Activated CD4-positive, alpha-beta T cell treated with anti-CD3 and anti-CD28 coated beads, Interleukin-10, Interleukin-2, amounts not matched to agents 100 ng/mL and 50 ng/mL, durations not matched to agents 16 hours and 8 hours (primary cell): ENCODE measurements at places on chromosomes 1 and 21.

DNA sequence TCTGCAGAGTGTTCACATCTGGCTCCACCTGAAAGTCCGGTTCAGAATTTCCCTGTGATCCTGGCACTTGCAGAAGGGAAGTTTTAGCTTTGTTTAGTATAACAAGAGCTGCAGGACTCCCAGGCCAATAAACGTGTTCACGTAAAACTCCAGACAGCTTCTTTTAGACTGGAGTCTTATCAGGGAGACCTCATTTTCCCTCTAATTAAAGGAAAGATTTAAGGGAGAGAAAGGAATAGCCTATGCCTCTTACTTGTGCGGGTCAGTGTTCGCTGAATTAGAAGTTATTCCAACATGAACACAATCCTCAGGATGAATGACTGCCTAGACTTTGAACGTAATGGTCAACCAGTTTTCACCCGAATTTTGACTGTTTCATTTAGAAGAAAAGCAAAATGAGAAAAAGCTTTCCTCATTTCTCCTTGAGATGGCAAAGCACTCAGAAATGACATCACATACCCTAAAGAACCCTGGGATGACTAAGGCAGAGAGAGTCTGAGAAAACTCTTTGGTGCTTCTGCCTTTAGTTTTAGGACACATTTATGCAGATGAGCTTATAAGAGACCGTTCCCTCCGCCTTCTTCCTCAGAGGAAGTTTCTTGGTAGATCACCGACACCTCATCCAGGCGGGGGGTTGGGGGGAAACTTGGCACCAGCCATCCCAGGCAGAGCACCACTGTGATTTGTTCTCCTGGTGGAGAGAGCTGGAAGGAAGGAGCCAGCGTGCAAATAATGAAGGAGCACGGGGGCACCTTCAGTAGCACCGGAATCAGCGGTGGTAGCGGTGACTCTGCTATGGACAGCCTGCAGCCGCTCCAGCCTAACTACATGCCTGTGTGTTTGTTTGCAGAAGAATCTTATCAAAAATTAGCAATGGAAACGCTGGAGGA, 202.1 kb upstream of the SGIP1 start:
- peak; percentile 81 for DNase-seq

DNA sequence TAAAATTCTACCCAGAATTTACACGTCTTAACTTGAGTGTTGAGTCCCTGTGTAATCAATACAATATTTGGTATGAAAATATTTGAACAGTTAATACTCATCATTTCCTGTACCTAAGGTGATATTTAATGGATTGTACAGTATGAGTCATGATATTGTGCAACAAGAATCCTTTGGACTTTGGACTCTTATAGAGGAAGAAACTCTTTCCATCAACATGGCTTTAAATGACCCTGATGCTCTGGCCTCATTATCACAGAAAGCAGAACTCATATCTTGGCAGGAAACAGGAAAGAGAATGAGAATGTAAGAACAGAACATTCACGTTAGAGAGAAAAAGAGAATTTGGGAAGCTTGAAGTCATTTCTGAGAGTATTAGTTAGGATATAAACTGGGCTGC, 168.8 kb upstream of the B3GALT2 start:
- DNase-seq = no peak

DNA sequence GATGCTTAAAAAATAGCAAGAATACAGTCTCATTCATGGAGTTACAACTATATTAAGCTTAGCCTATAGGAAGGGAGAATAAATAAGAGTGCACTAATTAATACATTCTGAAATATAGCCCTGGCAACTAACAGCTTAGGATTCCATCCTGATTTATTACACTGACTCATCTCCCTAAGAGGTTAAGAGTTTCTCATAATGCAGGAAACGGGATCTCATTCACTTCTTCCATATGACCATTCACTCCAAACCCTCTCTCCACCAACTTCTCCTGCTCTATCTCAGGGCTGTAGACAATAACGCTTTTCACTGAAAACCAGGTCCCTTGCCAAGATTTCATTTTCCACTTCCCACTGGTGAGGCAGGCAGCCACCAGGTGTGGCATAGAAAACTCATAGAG, 168.5 kb upstream of the PLD5 start:
- DNase-seq = no peak

DNA sequence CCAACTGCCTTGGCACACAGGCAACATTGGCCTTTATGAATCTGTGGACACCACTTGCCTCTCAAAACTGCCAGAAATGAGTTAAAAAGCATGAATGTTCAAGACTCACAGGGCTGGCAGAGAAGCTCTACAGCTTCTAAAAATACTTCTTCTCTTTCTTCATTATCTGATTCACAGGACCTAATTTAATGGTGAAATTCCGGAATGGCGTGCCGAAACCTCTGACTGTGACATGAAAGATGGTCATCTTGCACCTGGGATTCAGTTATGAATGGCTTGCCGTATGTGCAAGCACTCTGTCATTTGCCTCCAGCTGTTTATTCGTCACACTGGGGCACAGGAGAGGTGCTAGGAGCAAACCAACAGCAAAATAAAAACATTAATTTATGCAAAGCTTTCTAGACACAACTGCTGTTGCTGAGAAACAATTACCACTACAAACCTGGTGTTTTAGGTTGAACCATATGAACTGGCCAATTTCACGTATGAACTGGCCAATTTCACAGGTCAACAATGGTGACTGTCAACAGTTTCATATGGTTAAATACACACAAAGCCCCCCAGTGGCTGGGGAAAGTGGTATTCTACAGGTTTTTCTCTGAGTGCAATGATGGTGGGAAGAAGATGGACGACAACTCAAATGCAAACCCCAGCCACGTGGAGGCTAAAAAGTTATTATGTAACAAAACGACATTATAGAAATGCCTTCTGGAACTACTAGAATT, 648.3 kb downstream of the KIF26B start:
- DNase-seq = no peak

DNA sequence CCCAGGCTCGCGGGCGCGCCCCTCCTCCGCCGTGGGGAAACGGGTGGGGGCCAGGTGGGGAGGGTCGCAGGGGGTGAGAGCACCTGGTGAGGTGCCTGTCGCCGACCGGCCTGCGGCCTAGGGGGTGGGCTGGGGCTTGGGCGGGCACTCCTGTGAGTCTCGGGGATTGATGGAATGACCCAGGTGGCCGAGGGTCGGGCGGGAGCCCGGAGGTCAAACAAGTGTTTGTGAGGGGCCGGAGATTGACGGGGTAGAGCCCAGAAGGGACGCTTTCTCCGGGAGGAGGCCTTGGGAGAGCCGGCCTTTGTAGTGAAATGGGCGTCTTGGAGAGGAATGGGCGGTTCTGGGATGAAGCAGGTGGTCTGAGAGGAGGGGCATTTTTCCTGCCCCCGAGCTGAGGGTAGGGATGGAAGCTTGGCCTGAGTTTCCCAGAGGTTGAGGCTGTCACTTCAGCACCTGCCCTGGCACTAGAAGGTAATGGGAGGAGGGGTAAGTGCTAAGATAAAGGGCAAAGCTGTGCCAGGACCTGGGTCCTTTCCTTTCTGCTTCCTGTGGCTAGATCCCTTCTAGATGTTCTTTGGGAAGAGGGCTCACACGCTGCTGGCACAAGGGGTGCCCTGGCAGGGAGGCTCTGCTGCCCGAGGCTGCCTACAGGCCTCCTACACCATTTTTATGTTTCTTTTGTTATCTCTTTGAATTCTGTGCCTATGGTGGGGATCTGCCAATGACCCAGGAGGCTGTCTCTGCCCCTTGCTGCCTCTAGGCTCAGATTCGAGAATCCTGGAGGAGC, 56.1 kb downstream of the NDUFS5 start:
- DNase-seq = no peak

GRCh38 chr1:107326824-107327445, 186.1 kb downstream of the NTNG1 start:
- DNase-seq = no peak
